Brain (organoid and tissue), 16 donors: ENCODE measurements at places on chromosomes 13 and 19. TPM values are rescaled to one million over a fixed set of nuclear protein-coding genes. Genes with fewer than 3 reads are reported as not detected.

DNA sequence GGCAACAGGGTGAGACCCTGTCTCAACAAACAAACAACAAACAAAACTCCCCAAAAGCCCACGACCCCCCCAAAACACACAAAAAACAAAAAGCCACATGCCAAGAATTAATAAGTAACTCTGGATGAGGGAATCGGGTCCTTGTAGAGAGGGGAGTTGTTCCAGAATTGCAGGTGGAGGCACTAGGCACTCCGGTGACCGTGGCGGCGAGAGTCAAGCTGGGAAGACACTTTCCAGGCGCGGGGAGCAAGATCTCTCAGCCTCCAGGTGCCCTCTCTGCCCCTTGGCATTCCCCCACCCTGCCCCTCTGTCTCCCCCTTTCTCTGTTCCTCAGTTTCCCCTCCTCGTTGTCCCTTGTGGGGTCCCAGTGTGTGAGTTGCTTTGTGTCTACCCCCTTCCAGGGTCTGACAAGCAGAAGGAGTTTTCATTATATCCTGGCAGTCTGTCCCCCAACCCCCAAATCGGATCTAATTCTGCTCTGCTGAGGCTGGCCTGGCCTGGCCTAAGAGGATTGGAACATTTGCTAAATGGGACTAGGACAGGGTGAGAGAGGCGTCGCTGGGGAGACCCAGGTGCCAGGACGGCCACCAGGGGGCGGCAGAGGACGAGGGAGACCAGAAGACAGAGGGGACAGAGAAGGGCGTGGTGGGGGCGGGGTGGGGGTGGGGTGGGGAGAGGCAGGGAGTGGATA, 8.3 kb upstream of the CRX start:
- peak; percentile 81 for DNase-seq

DNA sequence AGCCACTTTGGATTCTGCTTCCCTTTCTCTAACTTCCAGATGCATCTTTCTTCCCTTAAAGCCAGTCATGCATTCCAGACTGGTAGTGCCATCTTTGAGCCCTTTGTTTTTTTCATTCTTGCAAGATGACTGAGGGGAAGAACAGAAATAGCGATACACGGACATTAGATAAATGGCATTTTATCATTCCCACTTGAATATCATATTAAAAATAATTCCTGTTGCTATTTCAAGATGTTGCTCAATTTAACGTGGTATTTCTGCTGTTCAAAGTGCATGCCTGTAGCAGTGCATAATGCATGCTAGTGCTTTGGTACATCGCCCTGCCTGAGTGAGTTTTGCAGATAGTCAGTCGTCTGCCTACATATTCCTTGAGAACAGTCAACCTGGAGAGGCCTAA, 140.6 kb upstream of the FRY start:
- DNase-seq, result no peak

GRCh38 chr13:36986462-36987240, 12.5 kb downstream of the ALG5 start:
- DNase-seq, result no peak

The SPART gene
- 11.8 TPM for polyA plus RNA-seq

The PLA2G4C gene
- 23.1 TPM for polyA plus RNA-seq
